ENCODE measurements at places on chromosomes 2 and 18.
A peak's percentile ranks its signal among the peaks of the same experiment; 100 is the strongest.

DNA sequence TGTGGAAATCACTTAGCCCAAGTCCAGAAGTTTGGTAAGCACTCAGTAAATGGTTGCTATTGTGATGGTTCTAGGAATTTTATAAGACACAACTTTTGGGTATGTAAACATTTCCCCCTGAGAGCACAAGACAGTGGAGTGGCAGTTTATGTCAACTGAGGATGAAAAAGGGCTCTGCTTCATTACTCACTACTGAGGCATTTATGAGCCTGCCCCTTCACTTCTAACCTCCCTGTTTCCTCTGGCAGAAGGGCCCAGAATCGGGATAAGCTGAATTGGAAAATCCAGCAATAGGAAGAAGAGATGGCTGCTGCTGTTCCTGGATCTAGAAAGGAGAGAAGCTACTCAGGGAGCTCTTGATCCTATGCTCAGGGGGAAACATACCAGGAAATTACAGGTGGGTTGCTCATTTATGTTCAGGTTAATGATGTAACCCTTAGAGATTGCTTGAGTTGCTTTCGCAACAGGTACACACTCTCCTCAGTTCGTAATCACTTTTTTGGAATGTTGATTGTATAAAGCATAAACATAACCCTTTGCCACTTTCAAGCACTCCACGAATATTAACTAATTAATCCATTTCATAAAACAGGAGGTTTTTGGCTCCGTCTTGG is 46.3 kb downstream of the ADCYAP1 start:
- DNase-seq, result no peak

GRCh38 chr2:238914648-238915015 is 66.7 kb downstream of the TWIST2 start:
- no peak for DNase-seq

DNA sequence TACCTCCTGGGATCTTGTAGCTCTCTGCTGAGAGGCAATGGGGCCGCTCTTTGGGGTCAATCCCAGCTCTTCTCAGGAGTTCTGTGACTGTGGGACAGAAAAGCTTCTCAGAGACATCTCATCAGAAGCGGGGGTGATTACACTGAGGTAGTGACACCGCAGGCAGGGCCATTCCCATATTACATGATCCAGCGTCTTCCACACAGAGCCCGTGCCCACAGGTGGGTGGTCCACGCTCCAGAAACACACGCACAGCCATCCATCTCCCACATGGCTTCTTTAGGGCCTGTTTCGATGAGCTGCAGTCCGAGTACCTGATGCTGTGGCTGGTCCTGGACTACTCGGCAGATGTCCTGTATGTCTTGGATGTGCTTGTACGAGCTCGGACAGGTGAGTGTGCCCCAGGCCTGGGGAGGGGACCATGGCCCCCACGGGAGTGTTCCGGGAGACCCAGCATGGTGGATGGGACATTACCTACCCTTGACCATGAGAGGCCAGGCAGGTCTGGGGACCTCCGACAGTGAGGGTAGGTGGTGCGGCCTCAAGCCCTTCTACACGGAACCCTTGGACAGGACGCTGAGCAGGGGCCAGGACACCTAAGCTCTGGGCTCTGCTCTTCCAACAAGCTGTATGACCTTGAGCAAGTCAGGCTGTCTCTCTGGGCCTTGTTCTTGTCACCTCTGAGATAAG is 45.5 kb downstream of the CNGA3 start:
- peak; percentile 37 for DNase-seq

- no peak for DNase-seq
These were observed 179.4 kb upstream of the SESTD1 start for GRCh38 chr2:179444056-179444455.

DNA sequence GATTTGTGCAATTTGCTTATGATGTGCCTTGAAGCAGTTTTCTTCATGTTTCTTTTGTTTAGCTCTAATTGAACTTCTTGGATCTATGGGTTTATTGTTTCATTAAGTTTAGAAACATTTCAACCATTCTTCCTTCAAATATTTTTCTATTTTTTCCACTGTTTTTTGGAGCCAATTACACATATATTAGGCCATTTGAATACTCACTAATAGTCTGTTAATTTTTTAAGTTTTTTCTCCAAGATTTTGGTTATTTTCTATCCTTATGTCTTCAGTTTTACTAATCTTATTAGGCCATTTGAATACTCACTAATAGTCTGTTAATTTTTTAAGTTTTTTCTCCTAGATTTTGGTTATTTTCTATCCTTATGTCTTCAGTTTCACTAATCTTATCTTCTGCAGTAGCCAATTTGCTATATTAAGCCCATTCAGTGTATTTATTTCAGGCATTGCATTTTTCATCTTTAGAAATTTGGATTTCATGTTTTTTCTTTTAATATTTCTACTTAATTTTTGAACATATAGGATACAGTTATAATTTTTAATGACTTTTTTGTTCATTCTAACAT is 9.5 kb upstream of the TMEM87B start:
- no peak for DNase-seq

DNA sequence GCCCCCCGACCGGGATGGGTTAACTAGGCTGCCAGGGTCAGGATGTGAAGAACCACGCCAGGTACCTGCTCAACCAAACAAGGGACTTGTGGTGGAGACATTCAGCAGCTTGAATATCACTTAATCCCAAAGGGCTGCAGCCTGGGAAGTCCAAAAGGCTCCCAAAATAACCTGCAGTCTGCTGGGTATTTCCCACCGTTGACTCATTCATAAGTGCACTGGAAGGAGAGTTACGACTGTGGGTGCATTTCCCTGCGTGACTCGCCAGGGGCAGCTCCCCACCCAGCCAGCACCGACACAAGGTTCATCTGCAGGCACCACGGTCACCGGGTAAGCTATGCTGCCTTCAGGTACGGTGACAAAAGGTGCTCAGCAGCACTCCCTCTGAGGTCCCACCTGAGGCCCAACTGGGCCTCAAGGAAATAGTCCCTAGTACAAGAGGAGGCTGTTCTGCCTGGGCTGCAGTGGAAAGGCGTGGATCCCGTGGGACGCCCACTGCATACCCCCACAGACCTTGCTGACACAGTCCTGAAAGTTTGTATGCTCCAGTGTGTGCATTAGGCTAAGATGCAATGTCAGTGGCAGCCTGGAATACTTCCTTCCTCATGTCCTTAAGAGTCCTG is 86.5 kb downstream of the UXS1 start:
- peak; percentile 58 for DNase-seq

DNA sequence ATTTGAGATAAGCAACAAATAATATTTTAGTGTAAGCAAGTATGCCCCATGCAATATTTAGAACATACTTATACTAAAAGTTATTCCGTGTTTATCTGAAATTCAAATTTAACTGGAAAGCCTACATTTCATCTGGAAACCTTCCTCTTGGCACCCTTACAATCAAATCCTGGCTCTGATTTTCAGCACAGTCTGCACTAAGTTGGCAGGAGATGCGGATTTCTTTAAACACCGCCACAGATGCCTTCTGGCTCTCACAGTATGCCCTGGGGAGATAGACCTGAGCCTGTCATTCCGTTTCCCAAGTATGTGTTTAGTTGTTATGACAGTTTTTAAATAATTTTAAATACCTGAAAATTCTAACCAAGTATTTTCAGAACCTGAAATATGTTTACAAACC is 7.3 kb upstream of the MLPH start:
- DNase-seq, result no peak

GRCh38 chr2:56985609-56986008 is 801.8 kb downstream of the CCDC85A start:
- no peak for DNase-seq

DNA sequence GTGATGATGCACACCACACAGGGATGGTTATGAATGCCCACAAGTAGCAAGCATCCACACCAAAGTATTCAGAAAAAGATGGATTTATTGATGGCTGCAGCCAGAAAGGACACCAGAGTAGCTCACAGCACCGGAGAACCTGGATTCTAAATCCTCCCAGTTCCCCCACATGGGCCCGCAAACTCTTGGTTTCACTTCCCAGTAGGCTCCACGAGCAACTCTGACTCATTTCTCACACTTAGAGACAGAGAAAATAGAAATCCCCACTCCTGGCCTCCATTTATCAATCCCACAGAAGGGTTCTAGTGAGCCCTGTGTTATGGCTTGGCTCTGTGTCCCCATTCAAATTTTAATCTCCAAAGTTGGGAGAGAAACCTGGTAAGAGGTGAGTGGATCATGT is 426.7 kb upstream of the MYT1L start:
- DNase-seq, result no peak

DNA sequence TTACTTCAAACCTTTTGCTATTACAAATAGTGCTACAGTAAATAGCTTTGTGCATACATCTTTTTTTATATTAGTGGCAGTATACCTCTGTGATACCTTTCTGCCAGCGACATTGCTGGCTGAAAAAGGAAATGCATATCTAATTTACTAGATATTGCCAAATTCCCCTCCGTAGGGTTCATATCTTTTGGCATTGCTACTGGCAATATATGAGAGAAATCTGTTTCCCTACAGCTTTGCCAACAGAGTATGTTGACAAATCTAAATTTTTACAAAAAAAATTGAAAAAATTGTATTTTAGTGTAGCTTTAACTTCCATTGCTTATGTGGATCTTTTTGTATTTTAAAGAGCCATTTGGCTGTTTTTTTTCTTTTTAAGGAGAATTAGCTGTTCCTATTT is 426.7 kb downstream of the TRIB2 start:
- DNase-seq, result no peak

GRCh38 chr18:63850020-63850419 is 37.5 kb upstream of the SERPINB2 start:
- no peak for DNase-seq

- peak; percentile 45 for DNase-seq
These were observed 48.2 kb upstream of the PAPOLG start for GRCh38 chr2:60707750-60708371.

DNA sequence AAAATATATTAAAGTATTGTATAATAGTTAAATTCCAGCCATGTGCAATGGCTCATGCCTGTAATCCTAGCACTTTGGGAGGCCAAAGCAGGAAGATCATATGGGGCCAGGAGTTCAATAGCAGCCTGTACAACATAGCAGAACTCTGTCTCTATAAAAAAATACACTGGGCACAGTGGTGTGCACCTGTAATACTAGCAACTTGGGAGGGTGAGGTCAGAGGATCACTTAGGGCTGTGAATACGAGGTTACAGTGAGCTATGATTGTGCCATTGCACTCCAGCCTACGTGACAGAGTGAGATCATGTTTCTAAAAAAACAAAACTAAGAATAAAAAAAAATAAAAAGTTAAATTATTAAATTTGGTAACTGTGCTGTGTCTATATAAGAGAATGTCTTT is 36.1 kb downstream of the ZRANB3 start:
- no peak for DNase-seq

GRCh38 chr2:165406173-165406572 is 63.3 kb upstream of the CSRNP3 start:
- no peak for DNase-seq

DNA sequence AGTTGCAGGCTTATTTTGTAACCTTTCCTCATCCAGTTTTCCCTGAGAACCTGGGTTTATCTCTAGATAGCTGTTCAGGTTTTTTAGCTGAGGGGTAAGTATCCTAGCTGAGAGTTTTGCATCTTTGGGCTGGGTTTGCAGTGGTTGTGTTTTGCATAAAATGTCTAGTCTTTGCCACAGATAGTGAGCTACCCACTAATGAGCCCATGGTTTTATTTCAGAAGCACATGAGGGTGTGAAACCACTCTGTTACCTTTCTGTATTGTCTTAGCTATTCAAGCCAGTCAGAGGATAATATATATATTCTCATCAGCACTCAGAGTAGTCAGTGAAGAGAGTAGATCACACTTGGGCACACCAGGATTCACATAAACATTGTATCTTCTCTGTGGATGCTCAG is 24.6 kb upstream of the TXNDC2 start:
- DNase-seq, result no peak

GRCh38 chr2:134917888-134918525 is 615 bp upstream of the CCNT2 start:
- DNase-seq, result peak; percentile 91

- peak; percentile 92 for DNase-seq
These were observed 53.8 kb upstream of the RBM44 start for GRCh38 chr2:237744613-237745249.

DNA sequence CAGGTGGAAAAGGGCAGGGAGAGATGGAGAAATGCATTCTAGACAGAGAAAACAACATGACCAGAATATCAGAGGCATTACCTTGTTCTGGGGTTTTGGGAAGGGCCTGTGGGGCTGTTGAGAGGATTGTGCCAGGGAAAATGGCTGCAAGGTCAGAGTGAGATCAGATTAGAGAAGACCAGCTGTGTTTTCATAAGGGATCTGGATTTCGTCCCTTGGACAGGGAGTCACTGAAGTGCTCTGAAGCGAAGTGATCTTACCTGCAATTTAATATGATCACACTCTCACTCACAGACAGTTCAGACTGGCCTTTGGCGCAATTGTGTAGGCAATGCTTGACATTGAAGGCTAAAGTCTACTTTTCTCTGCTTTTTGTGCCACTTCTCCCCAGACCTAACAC is 20.3 kb upstream of the REG3G start:
- DNase-seq, result no peak

DNA sequence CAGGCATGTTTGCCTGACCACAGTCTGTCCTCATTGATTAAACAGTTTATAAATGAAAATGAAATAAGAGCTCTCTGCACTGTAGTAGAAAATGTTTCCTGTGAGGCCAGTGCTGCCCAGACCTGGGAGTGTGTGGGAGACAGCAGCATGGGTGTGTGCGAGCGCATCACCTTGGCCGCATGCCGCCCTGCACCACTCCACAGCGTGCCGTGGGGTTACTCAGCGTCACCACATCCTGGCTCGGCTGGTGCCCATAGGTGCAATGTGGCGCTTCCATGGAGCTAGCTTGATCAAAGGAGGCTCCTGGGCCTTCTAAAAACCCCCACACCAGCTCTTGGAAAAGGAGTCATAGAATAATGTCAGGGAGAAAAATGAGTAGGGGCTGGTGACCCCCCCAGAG is 76.0 kb upstream of the EPC2 start:
- DNase-seq, result no peak

DNA sequence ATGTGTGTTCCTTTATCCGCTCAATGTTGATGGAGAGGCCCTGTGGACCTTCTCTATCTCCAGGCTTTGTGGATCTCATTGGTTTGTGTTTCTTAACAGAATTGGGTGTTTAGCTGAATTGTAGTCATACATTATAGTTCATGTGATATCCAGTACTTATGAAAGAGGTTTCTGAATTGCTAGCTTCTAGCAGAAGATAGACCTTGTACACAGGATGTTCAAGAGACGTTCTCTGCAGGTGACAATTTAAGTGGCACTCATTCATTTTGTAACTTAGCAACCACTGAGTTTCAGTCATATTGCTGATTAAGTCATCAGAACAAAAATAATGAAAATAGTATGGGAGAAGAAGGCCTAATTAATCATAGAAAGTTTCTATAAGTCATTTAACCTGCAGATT is 279.2 kb downstream of the ALPK2 start:
- no peak for DNase-seq

DNA sequence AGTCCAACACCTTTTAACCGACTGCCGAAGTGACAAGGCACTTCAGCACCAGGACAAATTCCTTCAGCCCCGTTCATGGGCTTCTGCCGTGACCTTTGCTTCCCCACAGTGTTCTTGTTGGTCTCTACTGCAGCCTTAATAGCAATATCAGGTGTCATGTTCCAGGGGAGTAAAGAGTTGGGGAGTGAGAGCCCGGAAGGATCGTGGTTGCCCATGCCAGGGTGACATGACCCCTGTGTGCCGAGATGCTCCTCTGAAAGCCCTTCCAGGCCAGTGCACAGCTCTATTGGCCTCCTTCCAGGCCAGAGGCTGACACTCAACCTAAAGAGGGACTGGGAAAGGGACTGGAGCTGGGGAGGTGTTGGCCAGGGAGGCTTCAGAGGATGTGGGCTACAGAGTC is 279.2 kb downstream of the CYRIA start:
- DNase-seq, result no peak

- no peak for DNase-seq
These were observed 83.8 kb upstream of the ACVR2A start for GRCh38 chr2:147760984-147761383.

- DNase-seq, result peak; percentile 20
These were observed 50.5 kb downstream of the SLC4A5 start for GRCh38 chr2:74292751-74293150.

Data from activated CD8-positive, alpha-beta memory T cell treated with anti-CD3 and anti-CD28 coated beads, Interleukin-2, amount 50 U/mL, for 48 hours (primary cell).